ENCODE measurements at places on chromosomes 4 and X.

DNA sequence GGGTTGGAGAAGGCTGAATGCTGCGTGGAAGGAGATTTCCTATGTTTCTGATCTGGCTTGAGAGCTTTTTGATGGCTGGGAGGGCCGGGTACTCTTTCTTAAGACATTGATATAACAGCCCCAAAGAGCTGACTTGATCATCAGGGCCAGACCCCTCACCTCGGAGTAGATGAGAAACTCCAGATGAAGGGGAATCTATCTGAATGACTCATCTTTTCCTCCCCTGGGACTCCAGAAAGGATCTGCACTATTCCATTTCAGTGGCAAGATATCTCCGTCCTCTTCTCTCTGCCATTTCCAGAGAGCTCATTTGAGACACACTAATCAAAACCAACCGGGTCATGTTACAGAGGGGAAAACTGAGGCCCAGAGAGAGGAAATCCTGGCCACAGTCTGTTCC lies 92.9 kb upstream of the MSX1 start:
- no peak for DNase-seq

- no peak for DNase-seq
Observed at GRCh38 chrX:72280321-72280845, 3.3 kb upstream of the RPS4X start.

GRCh38 chrX:24842486-24842885 lies 148.8 kb downstream of the POLA1 start:
- DNase-seq = no peak

- DNase-seq = peak; percentile 78
Observed at GRCh38 chr4:43132010-43132582, 239.6 kb downstream of the GRXCR1 start.

DNA sequence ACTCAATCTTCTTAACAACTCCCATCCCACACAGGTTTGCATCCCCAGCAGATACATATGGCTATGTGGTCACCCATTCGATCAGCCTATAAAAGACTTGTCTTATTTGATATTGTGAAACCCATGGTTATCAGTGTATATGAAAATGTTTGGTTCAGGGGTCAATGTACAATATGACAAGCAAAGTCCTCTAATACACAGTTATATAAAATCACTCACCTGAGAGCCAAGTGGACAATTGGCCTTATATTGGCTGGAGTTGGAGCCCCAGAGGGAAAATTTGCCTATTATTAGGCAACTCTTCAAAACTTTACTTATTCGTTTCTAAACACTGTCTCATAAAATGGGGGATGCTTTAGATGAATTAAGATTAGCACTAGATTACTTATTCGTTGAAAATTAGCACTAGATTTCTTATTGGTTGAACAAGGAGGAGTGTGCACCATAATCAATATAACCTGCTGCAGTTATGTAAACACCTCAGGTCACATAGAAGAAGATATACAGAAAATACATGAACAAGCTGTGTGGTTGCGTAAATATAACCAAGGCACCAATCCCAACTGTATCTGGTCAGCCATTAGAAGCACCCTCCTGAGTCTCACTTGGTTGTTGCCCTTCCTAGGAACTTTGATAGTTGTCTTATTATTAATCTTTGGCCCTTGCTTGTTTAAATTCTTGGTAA lies 10.7 kb upstream of the ADH4 start:
- no peak for DNase-seq

DNA sequence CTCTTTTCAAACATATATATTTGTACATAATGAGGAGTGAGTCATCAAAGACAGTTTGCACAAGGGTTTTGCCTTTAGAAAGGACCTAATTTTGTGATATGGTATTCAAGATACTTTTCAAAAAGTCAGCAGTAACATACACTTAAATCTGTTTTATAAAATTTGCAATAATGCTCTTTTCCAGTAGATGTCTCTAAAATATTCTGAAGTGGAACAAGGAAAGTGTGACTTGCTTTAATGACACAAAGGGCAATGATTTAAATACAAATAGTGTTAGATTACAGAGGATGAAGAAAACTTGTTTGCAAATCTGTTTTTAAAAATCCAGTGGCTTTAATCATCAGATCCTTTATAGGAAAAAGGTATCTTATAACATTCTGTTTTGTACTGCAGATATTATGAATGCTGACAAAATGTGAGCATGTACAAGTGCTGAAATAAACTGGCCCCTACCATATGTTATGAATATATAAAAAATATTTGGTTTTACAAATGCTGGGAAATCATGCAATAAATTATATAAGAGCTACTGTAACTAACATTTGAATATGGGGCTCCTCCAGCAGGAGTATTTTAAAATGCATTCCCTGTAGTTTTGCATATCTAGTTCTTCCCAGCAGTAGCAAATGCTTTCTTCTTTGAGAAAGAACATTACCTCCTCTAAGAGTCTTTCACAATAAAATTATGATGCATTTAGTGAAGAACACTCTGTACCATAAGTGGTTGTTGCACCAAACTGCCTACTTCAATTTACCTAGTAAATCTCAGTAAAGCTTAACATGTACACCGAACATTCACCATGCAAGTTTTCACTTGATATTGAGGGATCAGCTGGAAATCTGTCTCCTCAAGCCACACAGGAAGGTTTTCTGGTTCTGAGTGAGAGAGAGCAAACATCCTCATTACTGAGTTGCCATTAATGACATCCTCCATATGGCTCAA lies 20.2 kb downstream of the MMRN1 start:
- DNase-seq = peak; percentile 8

DNA sequence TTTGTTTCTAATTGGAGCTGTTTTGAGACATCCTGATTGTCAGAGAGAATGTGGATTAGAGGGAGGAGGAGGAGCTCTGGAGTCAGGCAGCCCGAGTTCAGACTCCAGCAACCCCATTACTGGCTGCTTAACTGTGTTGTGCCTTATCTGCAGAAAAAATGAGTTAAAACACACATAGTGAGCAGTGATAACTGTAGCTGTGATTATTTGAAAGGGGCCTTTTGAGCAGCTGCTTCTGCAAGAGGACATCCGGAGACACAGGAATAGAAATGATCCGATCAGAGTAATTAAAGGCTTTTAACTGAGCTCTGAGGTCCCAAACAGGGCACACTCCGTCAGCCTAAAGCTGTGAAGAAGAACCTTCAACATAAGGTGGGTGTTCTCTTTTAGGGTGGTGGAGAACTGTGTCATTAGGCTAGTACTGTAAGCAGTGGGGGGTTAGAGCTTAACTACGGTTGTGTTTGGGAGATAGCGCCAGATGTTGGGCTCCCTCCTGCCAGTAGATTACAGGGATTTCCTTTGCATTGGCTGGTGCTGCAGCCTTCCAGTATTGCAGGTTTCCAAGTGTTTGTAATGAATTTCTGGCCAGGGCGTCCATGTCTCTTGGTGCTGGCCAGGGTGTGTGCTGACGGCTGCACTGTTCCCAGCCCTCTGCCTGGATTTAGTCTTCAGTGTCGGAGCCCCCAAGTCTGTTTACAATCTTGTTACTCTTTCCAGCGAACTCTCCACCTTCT lies 24.3 kb downstream of the ADD1 start:
- DNase-seq = no peak

DNA sequence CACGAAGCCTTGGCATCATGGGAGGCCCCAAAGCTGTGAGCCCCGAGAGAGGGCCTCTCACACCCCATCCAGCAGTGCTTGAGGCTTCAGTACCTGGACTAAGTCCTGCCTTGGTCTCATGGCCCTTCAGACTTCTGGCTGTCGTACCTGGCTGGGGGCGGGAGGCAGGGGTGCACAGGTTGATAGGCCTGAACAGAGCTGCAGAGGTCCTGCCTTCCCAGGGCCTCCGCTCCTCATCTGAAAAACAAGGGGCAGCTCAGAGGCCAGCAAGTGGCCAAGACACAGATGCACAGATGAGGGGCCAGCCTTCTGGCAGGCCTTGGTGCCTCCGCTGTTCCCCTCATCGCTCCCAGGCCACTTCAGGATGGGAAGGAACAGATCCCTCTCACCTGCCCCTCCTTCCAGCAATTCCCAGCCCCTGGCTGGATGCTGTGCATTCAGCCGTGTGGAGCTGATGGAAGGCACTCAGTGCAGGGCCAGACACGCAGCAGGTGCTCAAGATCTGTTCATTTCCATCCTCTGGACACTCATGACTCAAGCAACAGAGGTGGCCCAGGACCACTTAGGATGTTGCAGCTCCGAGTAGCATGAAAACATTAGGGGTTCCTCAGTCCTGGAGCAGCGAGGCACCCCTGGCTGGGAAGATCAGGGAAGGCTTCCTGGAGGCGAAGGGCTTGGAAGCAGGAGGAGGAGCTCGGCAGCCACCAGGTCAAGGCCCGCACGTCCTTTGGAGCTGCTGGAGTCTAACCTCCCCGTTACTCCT lies 1.4 kb downstream of the ZNF185 start:
- no peak for DNase-seq

GRCh38 chr4:109276482-109277095 lies 25.9 kb downstream of the COL25A1 start:
- no peak for DNase-seq

DNA sequence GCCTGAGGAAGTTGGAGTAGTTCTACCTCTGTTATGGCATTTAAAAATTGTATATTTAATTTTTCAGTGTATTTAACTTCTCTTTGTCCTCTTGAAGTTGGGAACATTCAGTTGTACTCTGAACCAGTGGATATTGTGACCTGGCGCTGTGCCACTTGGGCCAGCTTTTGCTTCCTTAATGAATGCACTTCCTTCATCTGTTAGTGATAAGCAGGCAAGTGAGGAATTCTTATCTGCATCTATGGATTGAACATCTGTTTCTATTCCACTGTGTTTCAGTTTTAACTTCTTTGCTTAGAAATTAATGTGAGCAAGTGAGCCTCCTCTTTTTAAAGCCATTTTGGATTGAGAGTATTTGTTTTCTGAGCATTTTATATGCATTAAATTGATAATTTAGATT lies 128.3 kb downstream of the UCHL1 start:
- DNase-seq = no peak

DNA sequence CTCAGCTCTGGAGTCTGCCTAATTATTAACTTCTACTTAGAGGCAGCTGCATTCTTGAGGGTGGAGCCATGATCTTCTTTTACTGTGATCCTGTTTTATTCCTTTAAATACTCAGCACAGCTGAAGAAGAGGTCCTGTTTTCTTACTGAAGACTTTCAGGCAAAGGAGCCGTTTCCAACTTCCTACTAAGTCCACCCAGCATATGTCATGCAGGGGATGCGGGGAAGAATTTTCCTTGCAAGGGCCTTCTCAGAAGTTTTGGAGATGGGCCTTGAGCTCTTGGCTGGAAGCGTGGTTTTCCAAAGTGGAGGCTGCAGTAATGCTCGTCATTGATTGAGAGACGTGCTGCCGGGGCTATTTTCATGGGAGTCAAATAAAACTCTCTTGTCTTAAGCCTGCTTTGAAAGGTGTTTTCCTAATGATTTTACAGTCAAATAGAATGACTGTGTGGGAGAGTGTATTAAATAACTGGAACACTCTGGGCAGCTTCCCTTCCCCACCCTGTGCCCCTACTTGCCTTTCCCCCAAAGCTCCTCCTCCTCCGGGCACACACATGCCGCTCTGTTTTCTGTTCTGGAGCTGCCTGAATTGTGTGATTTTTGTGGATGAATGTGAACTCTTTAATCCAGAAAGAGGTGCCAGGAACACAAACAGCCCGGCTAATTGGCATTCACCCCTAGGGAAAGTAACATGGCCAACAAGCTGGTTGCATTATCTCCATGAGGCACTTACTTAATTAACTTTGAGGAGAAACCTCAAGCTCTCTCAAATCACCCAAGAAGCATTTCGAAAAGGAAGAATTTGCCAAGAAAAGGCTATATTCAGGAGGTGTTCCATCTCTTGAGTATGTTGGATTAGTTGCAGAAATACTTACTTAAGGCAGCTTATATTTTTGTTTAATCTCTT lies 28.1 kb downstream of the FGF2 start:
- no peak for DNase-seq

Measured in NCI-H1092 treated with DMSO at 0.1 percent for 48 hours (cell line).